ENCODE measurements at places on chromosomes 16 and 17.

DNA sequence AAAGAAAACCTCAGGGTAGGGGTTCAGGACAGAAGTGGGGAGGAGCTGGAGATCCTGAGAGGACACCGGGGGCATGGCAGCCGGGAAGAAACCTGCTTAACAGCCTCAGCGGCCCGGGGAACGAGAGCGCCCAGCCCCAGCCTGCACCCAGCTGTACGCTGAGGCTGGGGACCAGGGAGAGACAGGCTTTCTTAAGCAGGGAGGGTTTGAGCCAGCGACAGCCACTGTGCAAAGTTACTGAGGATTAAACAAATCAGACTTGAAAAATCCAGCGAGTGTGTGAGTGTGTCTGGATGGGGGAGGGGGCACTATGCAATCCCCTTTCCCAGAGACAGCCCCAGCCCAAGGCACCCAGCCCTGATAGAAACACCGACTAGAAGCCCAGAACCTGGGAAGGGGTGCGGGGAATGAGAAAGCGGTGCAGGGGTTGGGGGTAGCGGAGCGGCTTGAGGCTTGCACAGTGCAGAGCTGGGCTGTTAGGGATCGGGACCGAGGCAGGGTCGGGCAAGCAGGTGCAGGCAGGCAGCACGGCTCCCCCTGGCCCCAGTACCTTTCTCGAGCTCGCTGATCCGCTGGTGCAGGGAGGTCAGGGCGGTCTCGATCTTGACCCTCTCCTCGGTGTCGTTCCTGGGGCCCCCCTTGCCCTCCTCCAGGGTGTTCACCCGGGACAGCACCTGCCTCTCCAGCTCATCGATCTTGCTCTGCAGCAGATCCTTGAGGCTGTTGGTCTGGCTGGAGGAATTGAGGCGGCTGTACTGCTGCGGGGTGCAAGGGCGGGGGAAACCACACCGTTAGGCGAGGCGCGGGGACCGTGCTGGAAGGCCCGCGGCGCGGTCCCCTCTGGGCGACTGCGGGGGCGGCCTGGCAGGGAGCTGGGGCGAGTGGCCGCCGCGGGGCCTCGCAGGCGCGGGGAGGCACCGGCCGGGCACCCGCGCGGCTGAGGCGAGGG is 1.2 kb downstream of the NPTX1 start:
- DNase-seq = no peak

- no peak for DNase-seq
Observed at GRCh38 chr16:67936124-67936879, at the start of gene PSMB10. Gene PSMB10 (minus strand): TSS chr16:67936850. CDS start chr16:67936749, 101 bp downstream.

DNA sequence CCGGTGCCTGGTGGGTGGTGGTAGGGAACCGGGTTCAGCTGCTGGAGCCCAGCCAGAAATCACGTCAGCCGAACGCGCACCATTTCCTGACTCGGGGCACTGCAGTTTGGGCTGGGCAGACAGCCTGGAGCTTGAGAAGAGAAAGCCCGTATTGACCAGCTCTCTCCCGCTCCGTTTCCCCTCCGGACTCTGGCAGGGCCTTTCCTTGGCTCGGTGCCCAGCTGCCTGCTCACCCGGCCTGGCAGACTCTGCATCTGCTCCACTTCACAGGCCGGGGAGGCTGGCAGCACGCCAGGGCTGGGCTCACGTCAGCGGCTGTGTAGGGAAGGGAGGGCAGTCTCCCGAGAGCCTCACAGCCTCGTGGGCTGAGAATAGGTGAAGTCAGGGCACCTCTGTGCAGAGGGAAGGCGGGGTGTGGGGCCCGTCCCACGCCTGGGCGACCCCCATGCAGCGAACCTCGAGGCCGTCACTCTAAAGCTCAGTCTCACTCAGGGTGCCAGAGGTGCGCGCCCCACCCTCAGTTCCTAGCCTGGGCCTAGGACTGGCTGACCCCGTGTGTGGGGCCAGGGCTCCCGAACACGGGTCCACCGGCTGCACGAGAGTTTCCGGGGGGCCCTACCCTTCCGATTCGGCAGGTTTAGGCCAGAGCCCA is 59.1 kb downstream of the OR1D5 start:
- peak; percentile 78 for DNase-seq

DNA sequence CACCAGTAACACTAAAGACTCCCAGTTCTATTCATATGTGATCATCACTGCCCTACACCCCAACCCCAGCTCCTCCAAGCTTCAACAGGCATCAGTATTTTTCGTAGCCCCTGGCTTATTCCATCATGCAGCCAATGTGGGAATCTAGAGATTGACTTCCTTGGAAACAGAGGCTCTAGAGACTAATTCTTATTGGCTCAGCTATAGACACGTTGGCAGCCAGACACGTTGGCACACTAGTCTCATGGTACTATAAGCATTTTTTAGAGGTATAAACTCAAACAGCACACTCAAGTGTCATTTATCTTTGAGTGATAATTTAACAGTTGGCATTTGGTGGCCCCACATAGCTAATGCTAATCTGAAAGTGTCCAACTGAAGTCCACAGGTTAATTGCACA is 44.4 kb upstream of the CDR2 start:
- DNase-seq = no peak

- no peak for DNase-seq
Observed at GRCh38 chr17:66964930-66965800, 658 bp downstream of the CACNG4 start.

DNA sequence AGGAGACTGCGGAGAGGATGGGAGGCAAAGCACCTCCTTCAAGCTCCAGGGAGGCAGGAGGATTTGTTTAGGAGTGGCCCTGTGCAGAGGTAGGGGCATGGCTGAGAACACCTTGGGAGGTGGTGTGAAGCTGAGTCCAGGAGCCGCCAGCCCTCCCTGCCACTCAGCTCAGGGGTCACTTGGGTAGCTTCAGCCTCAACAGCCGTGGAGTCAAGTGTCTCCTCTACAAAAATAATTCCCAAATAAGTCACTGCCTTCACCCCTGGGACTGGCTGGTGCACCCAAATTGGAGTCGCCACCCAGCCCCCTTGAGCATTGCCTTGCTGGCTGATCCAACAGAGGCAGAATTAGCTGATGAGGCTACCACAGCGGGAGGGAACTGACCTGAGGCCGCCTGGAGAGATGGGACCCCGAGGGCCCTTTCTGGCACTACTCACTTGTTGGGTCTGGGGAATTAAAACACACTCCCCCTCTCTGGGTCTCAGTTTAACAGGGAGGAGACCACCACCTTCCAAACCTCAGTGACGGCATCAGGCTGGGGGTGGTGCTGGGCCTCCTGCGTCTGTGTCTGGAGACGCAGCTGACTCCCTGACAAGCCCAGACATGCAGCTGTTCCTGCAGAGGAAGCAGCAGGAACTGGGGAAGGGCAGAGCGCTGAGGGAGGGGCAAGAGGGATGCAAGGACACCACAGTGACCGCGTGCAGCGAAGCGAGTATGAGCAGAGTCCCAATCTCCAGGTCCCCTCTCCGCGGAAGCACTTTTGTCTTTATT is 87.9 kb upstream of the TOB1 start:
- peak; percentile 46 for DNase-seq
